Kidney glomerular epithelial cell (primary cell): ENCODE measurements at places on chromosomes 7 and 10.

DNA sequence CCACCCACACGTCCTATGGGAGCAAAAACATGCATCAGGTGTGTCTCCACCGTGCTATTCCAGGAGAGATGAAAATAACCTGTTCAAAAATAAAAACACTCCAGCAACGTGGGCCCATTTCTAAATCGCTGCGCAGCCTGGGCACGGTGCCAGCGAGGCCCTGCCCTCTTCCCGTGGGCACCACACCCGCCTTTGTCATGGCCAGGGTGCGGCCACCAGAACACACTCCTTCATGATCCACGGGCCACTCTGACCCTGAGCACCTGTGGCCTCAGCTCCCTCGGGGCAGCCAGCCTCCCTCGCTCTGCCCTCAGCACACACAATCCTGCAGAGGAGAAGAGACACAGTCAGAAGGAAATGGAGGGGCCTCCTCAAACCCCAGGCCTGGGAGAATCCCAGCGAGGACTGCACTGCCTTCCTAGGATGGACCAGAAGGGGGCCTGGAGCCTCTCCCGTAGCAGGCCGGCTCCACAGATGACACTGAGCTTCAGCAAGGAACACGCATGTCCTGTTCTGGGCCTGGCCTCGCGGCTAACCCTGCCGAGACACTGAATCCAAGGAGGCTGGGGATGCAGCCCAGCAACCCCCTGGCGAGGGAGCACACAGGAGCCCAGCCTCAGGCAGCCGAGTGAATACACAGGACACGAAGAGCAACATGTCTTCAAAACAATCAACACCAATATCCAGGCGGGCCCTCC is 169.0 kb downstream of the MAD1L1 start:
- DNase-seq = no peak

DNA sequence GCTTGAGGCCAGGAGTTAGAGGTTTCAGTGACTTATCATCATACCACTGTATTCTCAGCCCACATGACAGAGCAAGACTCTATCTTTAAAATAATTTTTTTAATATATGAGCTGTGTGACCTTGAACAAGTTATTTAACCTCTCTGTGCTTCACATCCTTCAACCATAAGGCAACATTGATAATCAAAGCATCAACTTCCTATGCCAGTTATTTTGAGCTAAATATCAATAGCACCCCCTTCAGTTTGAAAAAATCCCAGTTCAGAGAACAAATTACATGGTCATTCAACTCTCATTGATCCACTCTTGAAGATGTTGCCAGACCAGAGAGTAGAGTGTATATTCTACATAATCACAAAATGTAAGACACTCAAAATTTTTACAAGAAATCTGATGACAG is 53.0 kb downstream of the ASNS start:
- no peak for DNase-seq

DNA sequence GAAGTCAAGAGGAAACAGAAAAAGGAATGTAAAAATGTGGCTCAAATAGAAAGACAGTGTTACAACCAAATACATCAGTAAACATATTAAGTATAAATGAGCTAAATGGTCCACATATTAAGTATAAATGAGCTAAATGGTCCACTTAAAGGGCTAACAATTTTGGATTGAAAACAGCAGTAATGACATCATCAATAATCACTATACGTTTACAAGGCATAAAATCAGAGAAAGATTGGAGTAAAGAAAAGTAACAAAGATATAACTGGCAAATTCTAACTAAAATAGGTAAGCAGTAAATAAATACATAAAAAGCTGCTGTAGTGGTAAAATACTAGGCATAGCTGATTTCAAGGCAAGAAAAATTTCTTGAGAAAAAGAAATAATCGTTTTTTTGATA is 1298.4 kb upstream of the CELF2 start:
- no peak for DNase-seq

DNA sequence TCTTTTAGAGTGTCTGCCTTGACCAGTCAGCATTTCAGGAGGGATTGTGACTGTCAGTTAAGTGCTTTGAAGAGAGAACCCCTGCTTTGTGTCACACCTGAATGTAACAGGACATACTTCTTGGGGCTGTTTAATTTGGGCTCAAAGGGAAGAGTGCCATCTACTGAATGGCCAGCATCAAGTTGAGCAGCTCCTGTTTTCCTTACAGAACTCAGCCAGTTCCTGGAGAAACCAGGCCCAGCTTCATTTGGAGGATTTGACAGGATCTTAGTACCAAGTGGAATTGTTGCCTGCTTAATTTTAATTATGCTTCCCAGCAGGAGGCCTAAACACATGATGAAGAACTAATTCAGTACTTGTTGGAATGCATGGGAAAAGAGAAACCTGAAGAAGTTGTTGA is 8.3 kb downstream of the ADD3 start:
- no peak for DNase-seq

DNA sequence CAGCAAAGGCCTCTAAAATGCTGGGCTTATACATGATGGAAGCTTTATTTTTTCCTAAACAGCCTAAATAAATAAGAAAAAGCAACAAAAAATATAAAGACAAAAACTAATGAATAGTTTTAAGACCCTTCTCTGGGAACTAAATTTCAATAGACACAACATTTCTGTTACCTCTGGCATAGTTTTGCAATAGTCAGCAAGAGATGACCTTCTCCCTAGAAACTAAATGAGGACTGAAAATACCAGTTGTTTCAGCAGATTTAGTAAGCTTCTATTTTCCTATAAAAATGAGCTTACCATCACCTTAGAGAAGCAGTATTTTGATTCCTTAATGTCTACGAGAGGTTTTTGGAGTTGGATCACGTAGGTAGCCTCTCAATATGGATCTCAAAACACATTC is 471.4 kb upstream of the NRP1 start:
- no peak for DNase-seq

DNA sequence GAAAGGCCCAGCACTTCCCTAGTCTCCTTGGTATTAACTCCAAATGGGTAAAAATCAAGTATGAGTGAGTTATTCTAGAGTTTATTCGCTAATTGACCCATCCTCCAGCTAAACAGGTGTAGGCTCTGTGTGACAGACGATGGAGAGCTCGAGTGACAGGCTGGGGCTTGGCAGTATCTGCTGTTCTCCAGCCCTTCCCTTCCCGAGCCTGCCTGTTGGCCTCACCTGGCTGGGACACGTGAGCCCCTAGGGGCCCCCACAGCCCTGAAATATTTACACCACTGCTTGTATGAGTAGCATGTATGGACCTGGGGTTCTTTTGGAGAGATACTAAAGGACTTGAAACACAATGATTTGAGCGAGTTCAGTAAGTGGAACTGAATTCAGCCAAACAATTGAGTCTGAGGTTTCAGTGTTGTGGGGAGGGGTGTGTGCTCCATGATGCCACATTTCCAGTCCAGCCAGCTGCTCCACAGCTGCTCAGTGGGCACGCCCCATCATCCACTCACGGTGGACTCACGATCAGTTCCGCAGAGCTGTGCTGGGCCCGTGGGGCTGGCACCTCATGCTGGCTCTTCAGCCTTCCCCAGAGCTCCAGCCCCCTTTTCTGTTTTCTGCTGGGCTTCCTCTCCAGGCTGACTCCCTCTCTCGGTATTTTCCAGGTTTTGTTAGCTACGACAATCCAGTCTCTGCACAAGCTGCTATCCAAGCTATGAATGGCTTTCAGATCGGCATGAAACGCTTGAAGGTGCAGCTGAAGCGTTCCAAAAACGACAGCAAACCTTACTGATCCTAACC is 283.0 kb downstream of the USP6NL start:
- no peak for DNase-seq

DNA sequence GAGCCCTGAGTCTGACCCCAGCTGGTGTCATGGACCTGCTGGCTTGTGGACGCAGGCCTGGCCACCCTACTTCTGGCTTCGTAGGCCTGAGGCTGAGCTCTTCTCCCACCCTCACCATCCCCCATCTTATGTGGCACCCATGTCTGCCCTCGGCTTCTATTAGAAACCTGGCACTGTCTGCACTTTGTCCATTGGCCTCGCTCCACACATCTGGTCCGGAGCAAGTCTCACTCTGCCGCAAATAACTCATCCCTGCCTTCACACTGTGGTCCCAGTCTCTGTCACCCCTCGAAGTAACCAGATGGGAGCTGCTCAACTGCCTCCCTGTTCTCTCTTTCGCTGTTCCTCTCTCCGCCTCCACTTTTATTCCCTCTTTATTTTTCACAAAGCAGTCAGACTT is 78.6 kb downstream of the TRRAP start:
- no peak for DNase-seq

DNA sequence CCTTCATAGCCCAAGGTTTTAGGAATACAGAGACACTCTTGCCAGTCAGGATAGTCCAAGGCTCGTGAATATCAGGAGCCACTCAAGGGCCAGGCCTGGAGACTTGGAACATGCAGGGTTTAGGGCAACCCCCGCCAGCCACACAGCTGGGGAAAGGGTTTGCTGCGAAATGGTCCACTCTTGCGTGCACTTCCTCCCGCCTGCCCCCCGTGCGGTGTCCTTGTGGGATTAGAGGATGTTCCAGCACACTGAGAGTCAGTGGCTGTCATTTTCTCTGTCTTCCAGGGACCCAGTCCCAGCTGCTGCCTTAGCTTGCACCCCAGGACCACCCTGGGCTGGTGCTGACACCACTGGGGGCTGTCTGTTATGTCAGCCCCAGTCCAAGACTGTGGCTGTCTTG is 38.5 kb downstream of the POR start:
- no peak for DNase-seq

GRCh38 chr7:131011432-131011742 is 277.4 kb upstream of the KLF14 start:
- no peak for DNase-seq

DNA sequence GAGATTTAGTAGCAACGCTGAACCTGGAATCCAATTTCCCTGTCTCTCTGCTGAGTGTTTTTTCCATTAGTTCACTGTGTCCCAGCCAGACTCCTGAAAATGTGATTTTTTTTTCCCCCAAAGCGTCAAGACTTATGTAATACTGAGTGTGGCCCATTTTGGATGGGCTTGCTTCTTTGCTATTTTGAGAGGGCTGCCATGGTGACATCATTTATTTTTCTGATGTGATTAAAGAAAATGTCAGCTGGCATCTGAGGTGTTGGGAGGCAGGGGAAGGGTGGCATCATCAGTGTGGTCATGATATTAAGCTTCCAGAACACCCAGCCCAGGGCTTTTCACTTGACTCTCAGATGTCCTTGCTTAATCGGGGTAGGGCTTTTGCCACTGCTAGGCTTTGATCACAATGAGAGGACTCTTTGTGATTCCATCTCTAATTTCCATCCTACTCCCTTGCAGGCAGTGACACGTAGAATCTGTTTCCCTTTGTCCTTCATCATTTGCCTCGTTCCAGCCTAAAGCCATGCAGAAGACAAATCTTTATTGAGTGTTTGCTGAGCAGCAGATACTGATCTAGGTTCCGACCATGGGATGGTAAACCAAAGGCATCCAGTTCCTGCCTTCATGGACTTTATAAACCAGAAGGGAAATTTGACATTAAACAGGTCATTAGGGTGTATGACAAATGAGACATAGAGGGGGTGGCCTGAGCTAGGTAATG is 7.4 kb downstream of the ZNF365 start:
- DNase-seq = no peak

- DNase-seq = peak; percentile 67
Observed at GRCh38 chr10:5447056-5447455, 34.7 kb downstream of the NET1 start.

DNA sequence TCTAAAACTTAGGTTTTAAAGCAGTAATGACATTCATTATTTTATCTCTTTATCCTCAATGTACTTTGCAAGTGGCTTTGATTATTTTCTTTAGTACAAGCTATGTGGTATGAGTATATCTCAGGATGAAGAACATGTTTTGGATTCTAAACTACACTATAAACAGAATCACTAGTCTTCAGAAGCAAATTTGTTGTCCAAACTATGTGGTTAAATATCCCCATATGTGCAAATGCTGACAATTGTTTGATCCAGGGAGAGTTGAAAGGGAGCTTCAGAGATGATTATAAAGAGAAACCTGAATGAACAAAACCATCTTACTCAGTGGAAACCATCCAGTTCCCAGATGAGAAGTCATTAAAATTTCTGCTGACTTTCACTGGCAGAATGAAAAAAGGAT is 179.3 kb downstream of the MDFIC start:
- DNase-seq = no peak

- DNase-seq = no peak
Observed at GRCh38 chr7:128259131-128260061, 18.3 kb downstream of the LEP start.

- DNase-seq = no peak
Observed at GRCh38 chr7:102287111-102287980, 678 bp downstream of the SH2B2 start.

GRCh38 chr7:113087071-113087998 is 708 bp upstream of the GPR85 start:
- DNase-seq = peak; percentile 49

- peak; percentile 56 for DNase-seq
Observed at GRCh38 chr10:84352251-84352842, 24.0 kb downstream of the CCSER2 start.

- DNase-seq = no peak
Observed at GRCh38 chr7:4468320-4469102, 213.6 kb upstream of the FOXK1 start.

- DNase-seq = no peak
Observed at GRCh38 chr7:26709210-26709990, 155.0 kb downstream of the SKAP2 start.

- no peak for DNase-seq
Observed at GRCh38 chr10:43946445-43946844, 297.8 kb upstream of the ZNF32 start.

DNA sequence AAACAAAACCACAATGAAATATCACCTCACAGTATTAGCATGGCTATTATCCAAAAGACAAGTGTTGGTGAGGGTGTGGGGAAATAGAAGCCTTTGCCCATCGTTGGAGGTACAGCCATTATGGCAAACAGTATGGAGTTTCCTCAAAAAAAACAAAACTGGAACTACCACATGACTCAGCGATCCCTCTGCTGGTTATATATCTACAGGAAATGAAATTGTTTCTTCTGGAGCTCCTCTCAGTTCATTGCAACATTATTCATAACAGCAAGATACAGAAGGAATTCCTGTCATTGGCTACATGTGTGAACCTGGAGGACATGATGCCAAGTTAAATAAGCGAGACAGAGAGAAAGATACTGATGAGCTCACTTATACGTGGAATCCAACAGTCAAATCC is 2.4 kb upstream of the UBE3C start:
- DNase-seq = peak; percentile 57

DNA sequence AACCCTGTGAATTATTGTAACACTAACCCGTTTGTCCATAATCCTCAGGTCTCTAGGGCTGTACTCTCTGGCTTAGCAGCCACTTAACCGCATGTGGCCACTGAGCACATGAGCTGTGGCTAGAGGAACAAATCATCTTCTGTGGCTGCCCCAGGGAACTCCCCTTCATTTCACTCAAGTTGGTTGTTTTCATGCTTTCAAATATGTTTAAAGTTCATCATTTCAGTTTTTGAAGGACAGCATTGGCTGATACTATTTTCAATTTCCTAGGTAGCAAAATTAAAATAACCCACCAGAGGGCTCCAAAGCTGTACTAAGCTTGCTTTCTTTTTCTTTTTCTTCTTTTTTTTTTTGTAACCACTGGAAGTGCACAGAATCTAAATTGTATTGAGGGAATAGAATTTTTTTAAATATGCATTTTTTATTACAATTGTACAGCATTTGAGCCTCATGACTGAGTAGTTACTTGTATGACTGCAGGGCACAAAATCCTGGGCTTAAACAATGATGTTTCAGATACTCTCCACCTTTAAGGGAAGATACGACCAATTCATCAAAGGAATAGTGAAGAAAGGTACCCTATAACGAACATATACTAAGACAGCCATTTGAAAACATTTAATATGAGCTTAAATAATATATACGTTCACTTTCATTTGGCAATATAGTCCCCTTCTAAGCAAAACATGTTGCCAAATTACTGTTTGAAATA is 38.6 kb downstream of the MRC1 start:
- DNase-seq = no peak

GRCh38 chr7:93601363-93601762 is 26.8 kb upstream of the CALCR start:
- no peak for DNase-seq
